ENCODE measurements at places on chromosomes 16 and 17.

DNA sequence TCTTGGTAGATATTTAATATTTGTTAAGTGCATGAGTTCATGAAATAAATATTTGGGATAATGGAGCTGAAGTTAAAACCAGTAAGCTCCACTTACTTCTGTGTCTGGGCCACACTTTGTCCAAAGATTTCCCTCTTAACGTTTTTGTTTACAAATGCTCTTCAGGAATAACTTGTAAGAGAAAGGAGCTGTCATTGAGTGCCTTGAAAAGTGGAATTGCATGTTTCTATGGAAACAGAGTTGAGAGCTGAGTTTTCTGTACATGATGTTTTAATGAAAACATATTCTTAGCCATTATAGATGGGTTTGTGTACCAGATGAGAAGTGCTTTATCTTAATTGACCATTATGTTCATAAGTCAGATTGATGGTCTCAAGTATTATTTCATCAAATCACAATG, 1045.4 kb upstream of the EEF2KMT start:
- DNase-seq = no peak

- DNase-seq = no peak
These were observed 89.1 kb downstream of the RGS9 start for GRCh38 chr17:65226227-65226626.

DNA sequence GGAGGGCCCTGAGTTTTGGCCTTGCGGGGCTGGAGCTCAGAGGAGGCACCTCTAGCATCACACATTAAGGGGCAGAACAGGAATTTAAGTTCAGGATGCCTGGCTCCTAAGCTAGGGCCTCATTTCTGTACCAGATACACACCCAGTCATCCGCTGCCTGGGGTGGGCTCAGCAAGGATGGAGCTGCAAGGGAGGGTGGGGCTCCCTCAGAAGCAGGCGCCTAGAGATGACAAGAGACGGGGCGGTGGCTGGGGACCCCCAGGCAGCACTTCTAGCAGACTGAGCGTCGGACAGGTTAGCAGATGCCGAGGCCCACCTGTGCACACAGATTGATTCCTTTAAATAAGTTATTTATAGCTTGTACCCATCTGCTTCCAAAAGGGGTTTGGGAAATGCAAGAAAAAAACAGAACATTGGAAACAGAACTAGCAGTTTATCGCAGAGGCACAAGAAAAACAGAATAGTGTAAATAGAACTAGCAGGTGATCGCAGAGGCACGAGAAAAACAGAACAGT, 47.6 kb upstream of the CBFA2T3 start:
- no peak for DNase-seq

DNA sequence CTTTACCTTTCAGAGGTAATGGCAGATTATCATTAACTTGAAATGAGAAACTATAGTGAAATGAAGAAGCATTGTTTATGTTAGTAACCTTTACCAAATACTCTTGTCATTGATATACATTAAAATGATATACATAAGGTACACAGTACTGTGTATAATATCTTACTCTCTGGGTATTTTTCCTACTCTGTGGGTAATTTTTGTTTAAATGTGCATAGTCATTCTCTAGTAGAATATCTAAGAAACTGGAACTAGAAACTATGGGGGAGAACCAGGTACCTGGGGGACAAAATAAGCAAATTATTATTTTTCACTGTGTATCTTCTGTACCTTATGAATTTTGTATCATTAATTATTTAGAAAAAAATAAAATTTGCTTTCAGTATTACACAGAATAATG, 20.6 kb upstream of the PHAF1 start:
- DNase-seq = no peak

GRCh38 chr16:12688951-12689850, 114.5 kb downstream of the CPPED1 start:
- peak; percentile 12 for DNase-seq

DNA sequence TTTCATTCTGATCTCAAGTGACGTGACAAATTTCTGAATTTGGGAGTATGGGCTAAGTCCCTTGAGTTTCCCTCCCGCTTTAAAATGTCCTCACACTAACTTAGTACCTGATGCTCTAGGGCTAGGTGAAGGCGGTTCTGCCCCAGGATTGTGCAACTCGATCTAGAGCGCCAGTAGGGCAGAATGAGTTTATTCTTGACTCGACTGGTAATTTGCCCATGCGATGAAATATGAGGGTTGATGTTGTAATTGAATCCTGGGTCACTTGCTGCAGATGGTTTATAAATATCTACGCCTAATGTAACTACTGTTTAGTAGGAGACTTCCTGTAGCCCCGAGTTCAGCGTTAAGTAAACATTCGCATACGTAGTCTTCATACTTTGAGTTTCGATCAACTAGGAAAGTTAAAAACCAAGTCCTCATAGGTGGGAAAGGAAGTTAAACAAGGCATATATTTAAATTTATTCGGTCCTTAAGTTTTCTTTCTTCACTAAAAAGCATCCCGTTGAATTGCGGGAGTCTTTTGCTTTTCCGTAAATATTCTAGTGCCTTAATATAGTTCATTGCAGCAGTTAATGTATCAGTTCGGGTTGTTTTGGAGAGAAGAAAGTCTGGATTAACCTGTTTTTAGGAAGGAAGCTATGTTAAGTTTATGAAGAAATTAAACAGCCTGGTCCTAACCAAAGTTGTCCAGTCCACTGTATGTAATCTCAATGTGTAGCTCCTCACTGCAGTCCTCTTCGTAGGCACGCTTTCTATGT, 1.6 kb downstream of the CTCF start:
- peak; percentile 61 for DNase-seq

- DNase-seq = peak; percentile 75
These were observed 759 bp downstream of the ALKBH5 start for GRCh38 chr17:18184143-18185031.

DNA sequence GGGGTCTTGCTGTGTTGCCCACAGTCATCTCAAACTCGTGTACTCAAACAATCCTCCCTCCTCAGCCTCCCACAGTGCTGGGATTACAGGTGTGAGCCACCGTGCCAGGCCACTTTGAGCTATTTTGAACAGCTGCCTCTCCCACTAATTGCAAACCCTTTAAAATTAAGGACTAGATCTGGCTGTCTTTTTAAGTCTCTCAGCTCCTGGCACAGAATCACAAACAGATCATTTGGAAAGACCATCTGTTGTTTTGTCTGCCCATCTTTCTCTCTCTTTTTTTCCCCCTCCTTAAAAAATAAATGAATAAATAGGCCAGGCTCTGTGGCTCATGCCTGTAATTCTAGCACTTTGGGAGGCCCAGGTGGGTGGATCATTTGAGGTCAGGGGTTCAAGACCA, 10.9 kb upstream of the STAT3 start:
- no peak for DNase-seq

GRCh38 chr17:38579934-38580333, 25.8 kb downstream of the SRCIN1 start:
- DNase-seq = peak; percentile 69

- DNase-seq = no peak
These were observed 10.0 kb downstream of the LRRC36 start for GRCh38 chr16:67336648-67337047.

DNA sequence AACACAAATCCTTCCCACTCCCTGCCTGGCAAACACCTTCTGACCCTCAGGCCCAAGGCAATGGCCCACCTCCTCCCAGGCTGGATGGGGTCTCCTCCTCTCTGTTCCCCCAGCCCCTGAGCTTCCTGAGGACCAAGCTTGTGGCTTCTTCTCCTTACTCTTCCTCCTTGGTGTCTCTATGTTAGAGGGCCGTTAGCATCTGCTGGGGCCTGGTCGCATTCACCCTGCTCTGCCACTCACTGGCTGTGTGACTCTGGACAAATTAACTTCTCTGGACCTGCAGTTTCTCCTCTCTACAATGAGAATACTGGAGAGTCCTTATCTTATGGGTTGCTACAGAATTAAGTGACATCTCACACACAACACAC, 725 bp upstream of the MT2A start:
- no peak for DNase-seq

All from suppressor macrophage treated with lipopolysaccharide for 4 hours (primary cell).